ENCODE measurements at places on chromosomes 3 and 15. TPM values are rescaled to one million over a fixed set of nuclear protein-coding genes. Genes with fewer than 3 reads are reported as not detected.

SGO1 gene
- 16.3 TPM for total RNA-seq

CSPG4 gene
- total RNA-seq, result 0.19 TPM

HGD gene
- 24.4 TPM for total RNA-seq

ABHD10 gene
- total RNA-seq, result 18.6 TPM

FEZF2 gene
- not detected for total RNA-seq

ARGFX gene
- not detected for total RNA-seq

Data from A549 treated with GW870086 at 1 μM for 4 hours (cell line).